Tibial artery (tissue), 4 donors: ENCODE measurements at places on chromosomes 2 and 18.

GRCh38 chr2:69992310-69993047 is 31.0 kb upstream of the ASPRV1 start:
- no peak for DNase-seq

- DNase-seq = no peak
Measured at GRCh38 chr2:109009920-109010610, 21.0 kb upstream of the EDAR start.

- no peak for DNase-seq
Measured at GRCh38 chr18:38028946-38029345, 463.3 kb upstream of the CELF4 start.

DNA sequence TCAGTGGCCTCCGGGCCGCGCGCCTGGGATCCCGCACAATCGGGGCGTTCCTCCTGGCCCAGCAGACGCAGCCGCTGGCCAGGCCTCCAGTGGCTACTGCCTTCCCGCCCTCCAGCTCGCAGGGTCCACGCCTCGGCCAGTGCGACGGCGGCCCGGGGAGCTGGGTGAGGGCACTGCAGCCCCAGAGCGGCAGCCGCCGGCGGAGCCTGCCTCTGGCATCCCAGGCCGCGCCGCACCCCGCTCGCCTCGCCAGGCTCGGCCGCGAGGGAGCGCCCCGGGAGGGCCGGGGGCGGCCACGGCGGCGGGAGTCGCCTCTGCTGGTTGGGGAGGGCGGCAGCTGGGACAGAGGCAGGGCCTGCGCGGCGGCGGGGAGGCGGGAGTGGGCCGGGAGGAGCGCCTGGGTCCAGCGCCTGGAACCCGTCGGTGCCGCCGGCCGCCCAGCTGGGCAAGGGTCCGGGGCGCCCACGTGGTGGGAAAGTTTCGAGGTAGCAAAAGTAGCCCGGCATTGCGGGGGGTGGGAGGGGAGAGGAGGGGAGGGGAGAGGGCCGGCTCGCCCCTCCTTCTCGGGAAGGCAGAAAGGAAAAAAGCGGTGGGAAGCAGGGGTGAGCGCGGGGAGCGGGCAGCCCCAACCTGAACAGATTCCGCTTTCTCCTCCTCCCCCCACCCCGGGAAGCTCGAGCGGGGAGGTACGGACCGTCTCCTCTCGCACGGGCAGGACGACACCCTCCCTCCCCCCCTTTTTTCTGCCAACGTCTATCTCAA is 1.5 kb upstream of the INHBB start:
- DNase-seq = peak; percentile 79

DNA sequence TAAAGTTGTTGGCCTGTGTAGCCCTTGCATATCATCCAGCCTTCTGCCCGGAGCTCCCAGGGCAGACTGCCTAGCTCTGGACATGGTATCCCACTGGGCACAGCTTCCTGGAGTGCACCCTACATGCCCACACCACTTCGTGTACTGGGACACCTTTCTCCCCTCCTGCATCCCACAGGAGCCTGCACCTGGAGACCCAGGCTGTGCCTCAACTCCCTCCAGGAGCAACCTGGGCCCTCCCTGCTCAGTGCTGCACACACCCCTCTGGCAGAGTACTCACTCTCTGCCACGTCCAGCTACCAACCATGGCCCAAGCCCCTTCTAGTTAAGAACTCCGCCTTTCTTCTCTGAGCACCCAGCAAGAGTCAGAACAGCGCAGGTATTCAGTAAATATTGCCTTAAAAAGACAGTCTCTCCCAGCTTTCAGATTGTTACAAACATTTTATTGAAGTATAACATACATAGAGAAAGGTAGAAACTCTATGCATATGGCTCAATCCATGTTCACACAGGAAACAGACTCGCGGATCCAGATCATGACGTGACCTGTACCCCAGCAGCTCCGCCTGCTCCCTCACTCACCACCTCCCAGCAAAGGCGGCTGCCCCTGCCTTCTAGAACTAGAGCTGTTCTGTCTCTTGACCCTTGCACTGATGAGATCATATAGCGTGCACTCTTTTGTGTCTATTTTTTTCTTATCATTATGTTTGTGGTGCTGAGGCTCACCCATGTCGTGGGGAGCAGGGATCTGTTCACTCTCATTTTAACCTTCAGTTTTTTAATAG is 98.4 kb upstream of the MYCN start:
- DNase-seq = no peak

- DNase-seq = no peak
Measured at GRCh38 chr2:47019532-47019931, 103.9 kb upstream of the MCFD2 start.

- no peak for DNase-seq
Measured at GRCh38 chr2:181954538-181954883, 31.1 kb upstream of the PPP1R1C start.

DNA sequence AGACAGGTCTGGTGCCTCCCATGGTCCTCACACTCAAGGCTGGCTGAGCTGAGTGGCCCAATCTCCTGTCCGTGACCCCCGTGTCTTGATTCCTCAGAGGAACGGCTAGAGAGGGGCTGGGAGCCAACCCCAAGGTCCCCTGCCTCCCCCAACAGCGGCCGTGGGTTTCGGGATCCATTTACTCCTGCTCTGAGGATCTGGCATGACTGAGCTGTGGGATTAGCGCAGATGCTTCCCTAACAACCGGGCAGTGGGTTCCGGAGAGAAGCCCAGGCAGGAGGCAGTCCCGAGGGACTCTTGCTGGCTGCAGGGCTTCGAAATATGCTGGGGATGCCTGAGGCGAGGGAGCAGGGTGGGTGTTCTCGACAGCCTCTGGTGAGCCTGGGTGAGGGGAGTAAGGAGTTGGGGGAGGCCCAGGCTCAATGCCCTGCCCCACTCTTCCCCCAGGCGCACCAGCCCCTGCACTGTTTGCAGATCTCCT is 18.9 kb downstream of the GPR35 start:
- no peak for DNase-seq

DNA sequence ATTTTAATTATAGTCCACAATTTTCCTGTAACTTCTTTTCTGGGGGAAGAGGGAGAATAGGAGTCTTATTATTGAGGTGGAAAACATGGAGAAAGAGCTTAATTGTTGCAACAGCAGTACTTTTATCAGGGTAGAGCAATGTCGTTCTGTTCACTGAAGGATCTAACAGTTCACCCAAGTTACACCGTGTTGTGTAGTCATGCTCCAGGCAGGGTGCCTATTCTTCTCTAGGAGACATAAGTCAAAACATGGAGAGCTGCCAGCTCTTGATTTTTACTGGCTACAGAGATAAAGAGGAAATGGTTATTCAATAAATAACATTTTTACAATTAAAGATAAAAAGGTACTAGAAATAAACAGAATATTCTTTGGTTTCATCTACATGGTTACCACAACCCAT is 594.3 kb upstream of the NETO1 start:
- DNase-seq = no peak

DNA sequence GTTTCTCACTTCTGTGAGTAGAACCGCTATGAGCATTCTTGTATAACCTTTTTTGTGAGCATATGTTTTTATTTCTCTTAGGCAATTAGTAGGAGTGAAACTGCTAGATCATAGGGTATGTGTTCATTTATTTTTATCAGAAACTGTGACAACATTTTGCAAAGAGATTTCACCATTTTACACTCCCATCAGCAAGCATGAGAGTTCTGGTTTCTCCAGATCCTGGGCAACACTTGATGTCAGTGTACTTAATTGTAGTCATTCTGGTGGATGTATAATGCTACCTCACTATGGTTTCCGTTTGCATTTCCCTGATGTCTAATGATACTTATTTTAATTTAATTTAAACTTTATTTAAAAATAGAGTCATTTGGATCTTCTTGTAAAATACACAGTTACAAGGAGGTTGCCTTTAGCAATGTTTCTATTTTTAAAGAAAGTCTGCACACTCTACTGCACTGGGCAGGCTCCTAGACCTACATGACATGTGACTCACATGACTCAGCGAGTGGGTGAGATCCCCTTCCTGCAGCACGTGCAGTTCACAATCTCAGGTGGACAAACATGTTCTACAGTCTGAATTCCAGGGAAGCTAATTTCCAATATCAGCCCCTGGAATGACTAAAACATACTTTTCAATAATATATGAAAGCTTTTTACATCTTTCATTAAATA is 127.0 kb upstream of the BCL2L11 start:
- no peak for DNase-seq

DNA sequence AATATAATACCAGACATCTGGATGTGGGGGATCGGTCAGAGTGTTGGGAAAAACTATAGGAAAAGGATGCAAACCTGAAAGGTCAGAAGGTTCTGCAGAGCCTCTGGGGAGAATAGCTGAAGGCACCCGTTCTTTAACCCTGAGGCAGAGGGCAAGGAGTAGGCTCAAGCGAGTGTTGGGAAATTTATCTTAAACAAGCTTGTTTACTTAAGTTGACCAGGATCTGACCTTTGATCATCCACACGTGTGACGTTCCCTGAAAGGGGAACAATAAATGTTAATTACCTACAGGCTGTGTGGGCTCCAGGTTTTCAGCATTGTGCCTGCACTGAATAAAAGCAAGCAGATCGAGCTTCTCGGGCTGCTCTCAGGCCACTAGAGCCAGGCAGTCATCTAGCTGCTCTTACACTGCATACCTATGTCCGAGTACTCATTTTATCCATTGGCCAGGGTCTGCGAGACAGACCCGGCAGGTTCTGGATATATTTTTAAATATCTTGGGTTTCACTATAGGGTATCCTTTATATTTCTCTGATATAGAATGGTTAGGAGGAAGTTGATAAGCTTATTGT is 400.6 kb upstream of the CHST9 start:
- no peak for DNase-seq

DNA sequence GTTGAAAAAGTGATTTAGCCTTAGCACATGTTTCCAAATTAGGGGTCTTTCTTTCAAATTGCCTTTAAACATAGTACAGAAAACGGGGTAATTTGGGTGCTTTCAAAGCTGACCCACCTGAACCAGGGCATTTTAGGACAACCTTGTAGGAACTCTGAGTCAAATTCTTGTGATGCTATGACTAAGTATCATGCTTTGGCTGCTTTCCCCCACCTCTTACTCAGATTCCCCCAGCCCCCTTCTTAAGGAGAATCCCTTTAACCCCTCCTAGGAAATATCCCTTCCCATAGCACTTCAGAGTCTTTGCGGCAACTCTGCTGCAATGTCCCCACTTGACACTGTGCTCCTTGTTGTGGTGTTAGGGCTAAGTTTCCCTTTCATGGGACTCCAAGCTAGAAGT is 18.6 kb upstream of the KLF7 start:
- no peak for DNase-seq

DNA sequence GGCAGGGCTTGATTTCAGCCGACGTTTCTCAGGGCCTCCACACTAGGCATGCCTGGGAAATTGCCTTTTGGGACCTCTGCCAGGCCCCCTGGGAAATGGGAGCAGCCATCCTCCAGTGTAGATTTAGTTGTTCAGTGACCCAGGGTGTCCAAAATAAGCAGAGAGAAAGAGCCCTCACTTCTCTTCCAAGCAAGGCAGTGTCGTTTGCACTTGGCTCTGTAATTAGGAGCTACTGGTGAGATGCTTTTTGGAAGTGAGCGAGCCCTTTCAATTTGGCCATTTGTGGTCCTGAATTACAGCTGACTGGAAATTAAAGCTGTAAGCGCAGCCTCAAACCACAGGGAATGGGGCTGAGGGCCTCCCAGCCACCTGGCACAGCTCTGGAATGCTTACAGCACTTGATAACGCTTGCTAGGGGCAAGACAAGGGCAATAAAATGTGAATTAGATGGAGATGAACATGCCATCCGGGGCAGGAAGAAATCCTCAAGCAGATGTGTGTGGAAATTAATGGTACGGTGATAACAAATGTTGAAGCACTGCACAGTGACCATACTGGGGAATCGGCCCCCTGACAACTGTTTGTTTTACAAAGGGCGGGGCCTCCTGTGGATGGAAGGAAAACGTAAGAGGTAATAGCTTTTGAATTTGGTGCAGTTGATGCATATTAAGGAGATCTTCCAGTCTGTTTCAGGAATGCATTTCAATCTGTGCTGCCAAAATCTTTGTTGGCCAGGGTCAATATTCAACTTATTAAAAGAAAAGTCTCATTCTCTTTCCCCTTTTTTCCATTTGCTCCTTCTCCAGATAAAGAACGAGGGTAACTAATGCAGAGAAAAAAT is 173.1 kb downstream of the UXS1 start:
- DNase-seq = no peak

DNA sequence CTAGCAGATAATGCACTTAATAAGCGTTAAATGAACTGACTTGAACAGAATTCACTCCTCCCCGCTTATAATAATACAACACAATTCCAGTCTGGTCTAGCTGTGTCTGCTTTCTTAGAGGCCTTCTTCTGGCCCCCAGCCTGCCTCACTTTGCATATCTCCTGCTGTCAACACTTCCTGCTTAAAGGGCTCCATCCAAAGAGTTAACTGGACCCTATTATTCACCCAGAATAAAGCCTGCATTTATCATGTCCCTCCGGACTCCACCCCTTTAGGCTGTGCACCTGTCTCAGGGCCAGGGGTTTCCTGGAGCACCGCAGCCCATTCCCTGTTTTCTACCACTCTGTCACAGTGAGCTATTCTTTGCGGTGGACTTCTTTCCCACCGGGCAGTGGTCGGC is 292.8 kb upstream of the FBXO11 start:
- no peak for DNase-seq

DNA sequence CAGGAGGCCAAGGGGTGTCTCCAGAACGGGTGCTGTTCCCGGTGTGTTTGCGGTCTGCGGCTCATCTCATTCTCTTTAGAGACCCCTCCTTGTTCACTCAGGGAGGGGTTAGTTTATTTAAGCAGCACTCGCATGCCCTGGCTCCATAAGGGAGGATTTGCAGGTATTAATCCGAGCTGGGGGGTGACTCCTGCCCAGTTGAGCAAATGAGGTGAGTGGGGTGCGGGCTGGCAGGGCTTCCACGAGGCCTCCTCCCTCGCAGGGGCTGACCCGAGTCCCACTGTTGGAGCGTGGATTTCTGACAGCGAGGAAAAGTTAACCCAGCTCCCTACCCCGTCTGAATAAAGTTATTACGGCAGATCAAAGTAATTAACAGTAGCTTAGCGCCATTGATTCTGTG is 371.8 kb upstream of the SALL3 start:
- no peak for DNase-seq

- no peak for DNase-seq
Measured at GRCh38 chr2:33788044-33788443, 188.9 kb upstream of the FAM98A start.

- DNase-seq = no peak
Measured at GRCh38 chr2:7835151-7835550, 846.7 kb upstream of the ID2 start.

GRCh38 chr18:78151948-78152725 is 827.5 kb upstream of the SALL3 start:
- no peak for DNase-seq

DNA sequence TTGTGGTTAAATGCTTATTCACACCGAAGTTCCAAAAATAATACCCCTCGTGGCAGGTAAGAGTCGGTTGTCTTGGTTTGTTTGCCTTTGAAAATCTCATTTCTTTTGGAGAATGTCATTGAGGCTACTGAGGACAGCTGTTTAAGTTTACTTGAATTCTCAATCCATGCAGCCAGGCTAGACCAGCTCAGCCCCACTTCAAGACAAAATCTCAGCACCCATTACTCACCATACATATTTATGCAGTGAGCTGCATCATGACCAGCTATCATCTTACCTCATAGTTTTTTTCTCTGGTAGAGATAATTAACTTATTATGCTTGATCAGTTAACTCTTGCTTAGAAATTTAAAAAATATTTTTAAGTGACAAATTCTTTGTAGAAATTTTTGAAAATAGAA is 115.9 kb downstream of the HAUS1 start:
- no peak for DNase-seq
